Coronary artery (tissue), 2 donors: ENCODE measurements at places on chromosomes 2 and 18.

DNA sequence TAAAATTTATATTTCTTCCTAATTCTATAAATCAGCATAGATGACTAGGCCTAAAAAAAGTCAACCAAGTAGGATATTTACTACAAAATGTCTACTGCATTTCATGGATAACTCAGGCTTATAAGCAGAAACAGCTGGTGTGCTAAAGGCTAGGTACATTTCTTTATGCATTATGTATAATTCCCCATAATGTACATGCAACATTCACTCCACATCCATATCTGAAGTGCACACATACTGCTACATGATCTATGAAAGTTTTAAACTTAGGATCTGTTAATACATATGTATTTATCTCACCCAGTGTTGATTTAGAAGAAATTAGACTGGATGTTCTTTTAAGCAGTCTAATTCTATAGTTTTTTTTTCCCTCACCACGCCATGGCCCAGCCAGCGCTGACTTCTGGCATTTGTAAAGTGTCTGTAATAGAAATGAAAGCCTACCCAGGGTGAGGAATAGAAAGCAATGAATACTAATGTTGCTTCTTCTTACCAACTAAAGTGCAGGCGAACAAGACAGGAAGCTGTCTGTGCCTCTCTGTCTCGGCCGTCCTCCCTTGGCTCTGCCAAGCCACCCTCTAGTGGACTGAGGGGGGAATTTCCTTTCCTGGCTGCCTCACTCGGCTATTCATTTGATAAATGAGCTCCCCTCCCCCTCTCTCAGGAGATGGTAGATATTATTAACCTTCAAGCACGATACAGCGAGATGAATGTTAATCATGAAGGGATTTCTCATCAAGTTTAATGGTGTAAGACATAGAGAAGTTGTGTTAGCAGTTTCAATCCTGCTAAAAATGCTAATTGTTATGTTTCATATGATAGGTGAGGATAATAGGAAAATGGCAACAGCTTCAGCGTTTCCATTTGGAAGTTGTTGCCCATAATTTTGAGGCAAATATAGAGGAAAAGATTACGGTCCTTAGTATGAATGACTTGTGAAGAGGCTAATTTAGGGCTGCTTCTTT lies 384.5 kb downstream of the MTX2 start:
- no peak for DNase-seq

- no peak for DNase-seq
Observed at GRCh38 chr18:77876319-77876865, 626.7 kb downstream of the GALR1 start.

GRCh38 chr2:29561181-29561580 lies 360.2 kb downstream of the ALK start:
- DNase-seq: no peak

DNA sequence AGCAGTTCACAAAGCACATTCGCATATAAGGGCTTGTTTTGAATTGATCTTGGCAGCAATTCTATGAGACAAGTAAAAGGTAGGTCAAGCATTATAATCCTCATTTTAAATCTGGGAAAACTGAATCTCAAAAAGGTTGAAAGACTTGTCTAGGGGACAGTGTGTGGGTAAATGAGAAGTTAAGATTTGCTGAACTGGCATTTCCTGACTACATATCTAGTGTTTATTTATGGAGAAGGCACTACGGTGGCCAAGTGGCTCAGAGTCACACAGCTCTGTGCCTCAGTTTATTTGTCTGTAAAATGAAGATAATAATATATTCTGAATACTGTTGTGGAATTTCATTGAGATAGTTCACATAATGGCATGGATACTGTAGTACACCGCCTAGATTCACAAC lies 16.3 kb upstream of the IL1RN start:
- no peak for DNase-seq

DNA sequence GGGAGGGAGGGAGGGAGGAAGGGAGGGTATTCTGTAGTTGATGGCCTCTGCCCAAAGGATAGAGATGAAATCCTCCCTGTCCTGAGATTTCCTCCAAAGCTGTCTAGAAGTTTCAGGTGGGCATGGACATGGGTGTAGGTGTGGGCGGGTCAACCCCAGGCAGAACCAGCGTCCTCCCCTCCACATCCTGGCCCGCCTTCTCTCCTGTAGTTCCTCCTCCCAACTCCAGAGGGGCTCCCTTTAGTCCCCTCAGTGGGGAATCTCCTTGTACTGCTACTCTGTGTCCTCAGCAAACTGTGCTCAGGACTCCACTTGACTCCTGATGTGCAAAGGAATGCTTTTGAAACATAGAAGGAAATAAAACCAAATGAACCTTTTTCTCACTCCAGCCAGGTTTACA lies 88.1 kb downstream of the MRPS9 start:
- DNase-seq: no peak

DNA sequence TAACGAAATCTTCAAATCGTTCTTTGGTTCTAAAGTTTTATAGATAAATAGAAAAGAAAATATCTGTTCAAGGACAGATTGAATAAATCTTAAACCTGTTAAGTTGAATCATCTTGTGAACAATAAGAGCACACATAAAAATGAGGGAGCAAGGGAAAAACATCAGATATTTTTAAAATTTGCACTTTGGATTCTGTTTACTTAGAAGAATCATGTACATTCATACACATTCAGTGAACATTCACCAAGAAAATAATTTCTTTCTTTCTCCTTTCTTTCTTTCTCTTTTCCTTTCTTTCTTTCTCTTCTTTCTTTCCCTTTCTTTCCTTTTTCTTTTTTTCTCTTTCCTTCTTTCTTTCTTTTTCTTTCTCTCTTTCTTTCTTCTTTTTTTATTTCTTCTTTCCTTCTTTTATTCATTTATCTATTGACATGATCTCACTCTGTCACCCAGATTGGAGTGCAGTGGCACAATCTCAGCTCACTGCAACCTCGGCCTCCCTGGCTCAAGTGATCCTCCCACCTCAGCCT lies 164.9 kb downstream of the PDE1A start:
- no peak for DNase-seq

GRCh38 chr2:101899871-101900270 lies 91.9 kb upstream of the IL1R2 start:
- no peak for DNase-seq
